ENCODE measurements at places on chromosomes 5 and 9.

GRCh38 chr9:119852390-119852789, 483.2 kb upstream of the BRINP1 start:
- DNase-seq: no peak

DNA sequence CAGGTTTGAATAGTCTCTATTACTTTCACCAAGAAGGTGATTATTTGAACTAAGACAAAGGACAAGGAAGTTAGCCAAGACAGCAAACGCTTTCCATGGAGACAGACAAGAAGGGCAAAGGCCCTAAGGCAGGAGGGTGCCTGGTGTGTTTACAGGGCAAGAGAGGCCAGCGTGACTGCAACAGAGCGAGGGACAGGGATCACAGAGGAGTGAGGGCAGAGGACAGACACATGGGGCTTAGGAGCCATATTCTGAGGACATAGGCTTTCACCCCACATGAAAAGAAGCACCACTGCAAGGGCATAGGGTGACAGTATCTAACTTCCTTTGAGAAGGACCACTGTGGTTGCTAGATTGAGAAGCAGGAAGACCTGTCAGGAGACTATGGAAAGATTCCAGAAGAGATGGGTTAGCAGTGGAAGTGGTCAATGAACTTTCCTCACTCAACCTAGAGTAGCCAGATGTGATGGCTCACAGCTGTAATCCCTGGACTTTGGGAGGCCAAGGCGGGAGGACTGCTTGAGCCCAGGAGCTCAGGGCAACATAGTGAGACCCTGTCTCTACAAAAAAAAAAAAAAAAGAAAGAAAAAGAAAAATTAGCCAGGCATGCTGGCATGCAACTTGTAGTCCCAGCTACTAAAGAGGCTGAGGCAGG, 5.0 kb upstream of the HAVCR1 start:
- DNase-seq: no peak

DNA sequence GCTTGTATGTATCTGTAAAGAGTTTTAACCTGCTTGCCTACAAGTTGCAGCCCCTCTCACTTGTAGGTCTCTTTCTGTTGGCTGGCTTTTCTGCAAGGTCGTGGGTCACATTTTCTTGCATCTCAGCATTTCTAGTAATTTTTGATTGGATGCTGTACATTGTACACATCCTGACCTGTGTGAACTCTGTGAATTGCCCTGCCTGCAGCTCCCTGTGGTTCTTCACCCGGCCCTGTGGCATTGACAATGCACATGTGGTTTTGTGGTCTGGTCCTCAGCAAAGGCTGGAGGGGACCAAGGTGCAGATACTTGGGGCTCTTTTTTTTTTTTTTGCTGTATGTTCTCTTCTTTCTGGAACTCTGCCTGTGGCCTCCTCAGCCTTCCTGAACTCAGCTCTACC, 53.6 kb downstream of the WNK2 start:
- peak; percentile 30 for DNase-seq

DNA sequence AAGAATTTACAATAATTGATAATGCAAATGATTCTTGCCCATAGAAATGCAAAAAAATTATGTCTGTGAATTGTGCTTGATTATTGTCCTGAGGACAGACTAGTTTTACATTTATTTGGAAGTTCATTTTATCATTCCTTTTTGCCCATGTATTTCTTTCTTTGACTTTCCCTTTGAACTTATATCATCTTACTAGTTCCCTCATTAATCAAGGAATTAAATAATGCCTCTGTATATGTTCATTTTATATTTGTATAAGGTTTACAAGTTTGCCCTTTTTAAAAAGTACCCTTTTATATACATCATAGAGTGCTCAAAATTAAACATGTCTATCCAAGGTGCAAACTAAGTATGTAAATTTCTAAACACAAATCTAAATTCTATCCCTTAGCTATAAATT, 501.6 kb downstream of the NTRK2 start:
- no peak for DNase-seq

GRCh38 chr5:178291969-178292825, 59.6 kb upstream of the PHYKPL start:
- DNase-seq: no peak

DNA sequence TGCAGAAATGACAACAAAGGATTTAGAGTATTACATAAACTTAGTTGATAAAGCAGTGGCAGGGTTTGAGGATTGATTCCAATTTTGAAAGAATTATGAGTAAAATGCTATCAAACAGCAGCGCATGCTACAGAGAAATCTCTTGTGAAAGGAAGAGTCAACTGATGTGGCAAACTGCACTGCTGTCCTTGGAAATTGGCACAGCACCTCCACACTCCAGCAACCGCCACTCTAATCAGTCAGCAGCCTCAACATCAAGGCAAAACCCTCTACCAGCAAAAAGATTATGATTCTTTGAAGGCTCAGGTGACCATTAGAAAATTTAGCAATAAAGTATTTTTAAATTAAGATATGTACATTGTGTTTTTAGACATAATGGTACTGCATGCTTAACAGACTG, 66.4 kb downstream of the AUH start:
- DNase-seq: no peak

- no peak for DNase-seq
These were observed 44.8 kb downstream of the ZNF618 start for GRCh38 chr9:113920872-113921271.

DNA sequence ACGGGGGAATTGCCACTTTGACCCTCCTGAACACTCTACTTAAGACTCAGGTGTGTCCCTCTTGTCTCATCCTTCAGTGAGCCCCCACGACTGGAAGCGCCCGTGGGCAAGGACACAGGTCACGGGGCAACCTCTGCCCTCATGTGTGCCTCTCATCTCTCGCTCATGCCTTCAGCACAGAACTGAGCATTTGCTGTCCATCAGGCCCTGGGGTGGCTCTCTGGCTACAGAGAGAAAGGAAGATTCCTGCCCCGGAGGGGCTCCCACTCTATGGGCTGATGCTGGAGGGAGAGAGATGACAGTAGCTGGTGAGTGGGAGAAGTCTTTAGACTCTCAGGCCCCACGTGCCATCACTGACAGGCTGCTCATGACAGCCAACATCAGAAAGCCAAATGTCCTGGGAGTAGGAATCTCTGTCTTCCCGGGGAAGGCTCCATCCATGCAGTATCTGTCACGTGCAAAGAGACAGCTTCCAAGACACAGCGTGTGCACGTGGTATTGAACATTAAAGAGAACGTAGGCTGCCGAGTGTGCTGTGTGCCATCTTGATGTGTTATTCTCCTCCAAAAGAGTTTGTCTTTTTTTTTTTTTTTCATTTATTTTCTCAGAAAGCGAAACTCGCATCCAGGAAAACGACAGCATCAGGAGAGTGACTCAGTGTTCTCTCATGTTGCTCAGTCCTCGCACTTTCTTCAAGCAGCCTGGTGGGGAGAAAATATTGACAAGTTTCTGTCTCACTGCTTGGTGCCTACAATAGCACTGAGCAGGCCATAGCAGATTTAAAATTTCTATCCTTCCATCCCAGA, 190.5 kb downstream of the GAS1 start:
- no peak for DNase-seq

DNA sequence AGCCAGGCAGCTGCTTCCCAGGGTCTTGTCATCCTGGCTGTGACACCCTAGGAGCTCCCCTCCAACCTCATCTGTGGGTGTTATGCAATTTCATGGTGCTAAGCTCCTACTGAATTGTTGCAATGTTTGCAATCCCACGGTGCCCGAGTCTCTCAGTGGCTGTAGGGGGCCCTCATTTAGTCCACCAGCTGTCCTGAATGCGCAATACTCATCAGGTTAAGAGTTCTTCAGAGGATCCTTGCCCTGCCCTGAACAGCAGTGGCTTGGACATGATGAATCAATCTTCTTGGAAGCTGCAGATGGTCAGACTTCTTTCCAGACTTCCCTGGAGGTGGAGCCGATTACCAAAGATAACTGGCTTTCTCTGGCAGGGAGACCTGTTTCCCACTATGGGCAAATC, 584.1 kb downstream of the CCDC171 start:
- no peak for DNase-seq

- DNase-seq: no peak
These were observed 795.6 kb downstream of the PTPRD start for GRCh38 chr9:9817176-9817575.

GRCh38 chr5:74275171-74275992, 365.1 kb downstream of the ENC1 start:
- DNase-seq: no peak

GRCh38 chr9:122219856-122220672, 8.7 kb downstream of the LHX6 start:
- DNase-seq: no peak

DNA sequence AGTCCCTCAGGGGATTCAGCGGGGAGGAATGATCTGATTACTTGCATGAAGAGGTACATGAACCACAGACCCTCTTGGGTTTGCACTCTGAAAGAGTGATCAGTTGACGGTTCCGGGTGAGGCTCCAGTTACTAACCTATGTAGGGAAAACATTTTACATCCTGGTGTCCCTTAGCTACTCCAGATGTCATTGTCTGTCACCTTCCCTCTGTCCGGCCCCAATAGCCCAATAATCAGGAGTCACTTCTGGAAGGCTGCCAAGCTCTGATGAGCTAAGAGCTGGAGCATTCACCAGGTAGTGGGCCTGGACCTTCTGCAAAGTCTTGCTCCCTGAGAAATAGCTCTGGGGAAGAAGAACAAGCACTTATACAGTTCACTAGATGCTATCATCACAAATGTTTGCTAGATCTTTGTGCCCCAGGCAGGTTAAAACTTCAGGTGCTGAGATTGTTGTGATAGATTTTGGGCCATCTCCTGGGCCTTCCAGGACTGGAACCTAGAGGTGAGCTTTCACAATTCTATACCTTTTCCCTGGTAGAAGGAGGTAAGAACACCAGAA, 64.5 kb downstream of the ENTREP1 start:
- no peak for DNase-seq

- no peak for DNase-seq
These were observed 15.1 kb downstream of the GRAMD2B start for GRCh38 chr5:126438267-126438666.

GRCh38 chr5:10789021-10789420, 28.0 kb upstream of the DAP start:
- no peak for DNase-seq

GRCh38 chr5:115623658-115624057, 2.2 kb downstream of the TMED7 start:
- no peak for DNase-seq

DNA sequence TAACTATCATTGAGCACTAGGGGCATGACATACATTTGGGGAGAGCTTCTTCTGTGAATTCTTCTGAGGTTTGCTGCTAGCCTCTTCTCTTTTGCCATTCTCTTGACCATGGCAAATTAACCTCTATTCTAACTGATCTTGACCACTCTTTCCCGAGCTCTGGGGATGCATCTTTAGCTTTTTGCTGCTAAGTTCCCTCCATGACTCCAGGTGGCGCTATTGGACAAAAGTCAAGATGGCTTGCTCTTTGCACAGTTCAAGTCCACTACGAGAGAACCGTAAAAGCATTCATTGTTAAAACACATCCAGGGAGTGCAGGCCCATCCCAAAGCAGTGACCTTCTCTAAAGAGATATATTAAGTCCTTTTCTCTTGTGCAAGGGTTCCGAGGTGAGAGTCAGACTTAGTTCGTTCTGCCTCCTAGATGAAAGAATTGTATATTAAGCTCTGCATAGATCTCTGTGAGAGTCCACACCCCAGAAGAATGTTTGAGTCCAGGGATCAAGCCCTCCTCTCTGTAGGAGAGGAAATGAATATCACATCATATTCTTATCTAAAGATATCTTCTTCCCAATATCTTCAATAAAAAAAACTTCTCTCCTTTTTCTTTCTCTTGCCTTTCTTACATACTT, 1152.9 kb upstream of the CDH6 start:
- DNase-seq: no peak

DNA sequence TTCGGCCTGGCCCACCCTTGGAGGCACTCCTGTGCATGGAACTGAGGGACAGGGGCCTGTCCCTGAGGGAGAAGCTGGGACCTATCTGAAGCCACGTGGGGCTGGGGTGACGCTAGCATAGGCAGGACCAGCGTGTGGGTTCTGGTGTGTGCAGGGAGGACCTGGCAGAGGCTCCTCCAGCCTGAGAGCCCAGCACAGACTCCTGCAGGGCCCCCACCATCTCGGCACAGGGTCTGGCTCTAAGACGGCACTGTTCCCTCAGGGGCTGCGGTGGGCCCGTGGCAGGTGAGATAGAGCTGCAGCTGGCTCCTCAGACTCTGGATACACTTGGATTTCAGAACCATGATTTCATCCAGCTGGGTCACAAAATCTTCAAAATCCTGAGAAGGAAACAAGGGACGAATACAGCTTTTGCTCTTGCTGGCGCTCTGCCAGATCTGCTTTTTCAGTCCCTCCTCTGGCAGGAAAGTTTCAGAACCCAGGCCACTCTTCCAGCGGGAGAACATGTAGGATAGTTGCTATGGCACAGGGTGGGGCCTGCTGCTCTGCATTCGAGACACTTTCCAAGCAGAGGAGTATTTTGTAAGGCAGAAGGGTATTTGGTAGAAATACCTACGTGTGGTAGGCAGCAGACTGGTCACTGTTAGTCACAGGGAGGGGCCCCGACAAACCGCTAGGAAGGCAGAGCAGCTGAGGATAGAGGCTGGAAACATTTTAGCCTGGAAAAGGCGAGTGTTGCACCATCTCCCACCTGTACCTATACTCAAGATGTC, 74.7 kb downstream of the KIF24 start:
- no peak for DNase-seq

DNA sequence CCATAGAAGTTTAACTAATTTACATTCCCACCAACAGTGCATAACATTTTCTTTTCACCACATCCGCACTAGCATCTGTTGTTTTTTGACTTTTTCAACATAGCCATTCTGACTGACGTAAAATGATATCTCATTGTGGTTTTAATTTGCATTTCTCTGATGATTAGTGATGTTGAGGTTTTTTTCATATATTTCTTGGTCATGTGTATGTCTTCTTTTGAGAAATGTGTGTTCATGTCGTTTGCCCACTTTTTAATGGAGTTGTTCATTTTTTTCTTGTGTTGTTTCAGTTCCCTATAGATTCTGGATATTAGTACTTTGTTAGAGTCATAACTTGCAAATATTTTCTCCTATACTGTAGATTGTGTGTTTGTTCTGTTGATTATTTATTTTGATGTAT, 163.4 kb downstream of the FER start:
- DNase-seq: no peak

DNA sequence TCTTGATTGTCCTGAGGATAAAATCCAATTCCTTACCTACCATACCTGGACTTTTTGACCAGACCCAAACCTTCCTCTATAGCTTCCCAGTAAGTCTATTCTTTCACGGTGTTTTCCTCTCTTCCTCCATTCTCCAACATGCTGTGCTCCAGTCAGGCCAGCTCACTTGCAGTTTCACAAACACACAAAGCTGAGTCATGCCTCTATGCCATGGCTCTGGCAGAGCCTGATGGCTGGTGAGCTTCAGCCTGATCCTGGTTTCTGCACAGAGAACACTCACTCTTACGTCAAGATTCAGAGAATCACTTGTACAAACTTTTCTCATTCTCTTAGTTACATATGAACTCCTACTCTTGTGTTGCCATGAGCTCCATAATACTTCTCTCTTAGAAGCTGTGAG, 27.7 kb upstream of the PAX5 start:
- no peak for DNase-seq
